Lung (tissue), 17 donors: ENCODE measurements at places on chromosomes 16 and 17. TPM values are rescaled to one million over a fixed set of nuclear protein-coding genes. Genes with fewer than 3 reads are reported as not detected.

- H3K27me3 ChIP-seq: no peaks in the 10 kb centered on the region
- H3K4me1 ChIP-seq: no peaks in the 10 kb centered on the region
- no peaks in the 10 kb centered on the region for H3K36me3 ChIP-seq
- no peak for DNase-seq
These were observed 29.8 kb upstream of the ACSF3 start for GRCh38 chr16:89063768-89064320.

DNA sequence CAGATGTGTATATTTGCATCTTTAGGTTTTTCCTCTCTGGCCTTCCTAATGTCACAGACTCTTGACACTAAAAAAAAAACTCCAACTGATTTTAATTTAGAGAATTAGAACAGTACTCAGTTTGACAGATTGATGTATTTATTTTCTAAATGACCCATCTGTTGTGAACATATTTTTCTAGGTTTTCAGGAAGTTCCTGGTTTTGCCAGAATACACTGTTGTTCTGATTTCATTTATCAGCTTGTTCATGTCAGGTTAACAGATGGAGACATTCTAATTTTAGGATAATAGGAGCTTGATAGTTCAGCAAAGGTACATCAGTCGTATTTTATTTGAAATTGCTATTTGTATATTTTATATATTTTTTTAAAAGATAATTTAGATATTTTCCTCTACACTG lies 133.4 kb downstream of the TANC2 start:
- H3K4me1 ChIP-seq: no peaks in the 10 kb centered on the region
- no peaks in the 10 kb centered on the region for H3K27me3 ChIP-seq
- no peaks in the 10 kb centered on the region for H3K36me3 ChIP-seq
- no peak for DNase-seq

DNA sequence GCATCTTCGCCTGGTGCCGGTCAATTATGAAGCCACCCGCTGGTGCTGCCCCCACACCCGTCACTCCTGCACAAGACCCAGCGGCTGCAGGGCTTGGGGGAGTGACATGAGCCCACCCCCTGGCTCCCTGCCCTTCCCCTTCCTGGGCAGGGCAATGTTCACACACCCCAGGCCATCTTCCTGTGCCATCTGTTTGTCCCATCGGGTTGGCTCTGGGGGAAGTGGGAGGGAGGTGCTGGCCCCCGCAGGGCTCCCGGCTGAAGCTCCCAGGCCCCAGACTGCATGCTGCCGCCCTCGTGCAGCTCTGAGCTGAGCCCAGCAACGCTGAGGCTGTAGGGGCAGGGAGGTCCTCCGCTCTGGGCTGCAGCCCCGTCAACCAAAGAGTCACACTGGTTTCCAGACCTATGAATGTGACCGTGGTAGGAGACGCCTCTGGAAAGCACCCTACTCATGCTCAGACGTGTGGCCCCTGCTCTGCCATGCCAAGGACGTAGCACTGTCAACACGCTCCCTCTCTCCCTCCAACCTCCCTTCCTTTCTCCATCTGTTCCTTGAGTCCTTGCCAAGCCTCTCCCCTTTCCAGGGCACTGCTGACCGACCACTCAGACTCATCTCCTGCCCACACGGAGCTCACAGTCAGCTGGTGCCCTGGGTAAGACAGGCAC lies 140.4 kb downstream of the ENGASE start:
- H3K36me3 ChIP-seq: no peaks in the 10 kb centered on the region
- H3K4me1 ChIP-seq: no peaks in the 10 kb centered on the region
- no peak for DNase-seq
- peaks cover 3% of the 10 kb centered on the region for H3K27me3 ChIP-seq

DNA sequence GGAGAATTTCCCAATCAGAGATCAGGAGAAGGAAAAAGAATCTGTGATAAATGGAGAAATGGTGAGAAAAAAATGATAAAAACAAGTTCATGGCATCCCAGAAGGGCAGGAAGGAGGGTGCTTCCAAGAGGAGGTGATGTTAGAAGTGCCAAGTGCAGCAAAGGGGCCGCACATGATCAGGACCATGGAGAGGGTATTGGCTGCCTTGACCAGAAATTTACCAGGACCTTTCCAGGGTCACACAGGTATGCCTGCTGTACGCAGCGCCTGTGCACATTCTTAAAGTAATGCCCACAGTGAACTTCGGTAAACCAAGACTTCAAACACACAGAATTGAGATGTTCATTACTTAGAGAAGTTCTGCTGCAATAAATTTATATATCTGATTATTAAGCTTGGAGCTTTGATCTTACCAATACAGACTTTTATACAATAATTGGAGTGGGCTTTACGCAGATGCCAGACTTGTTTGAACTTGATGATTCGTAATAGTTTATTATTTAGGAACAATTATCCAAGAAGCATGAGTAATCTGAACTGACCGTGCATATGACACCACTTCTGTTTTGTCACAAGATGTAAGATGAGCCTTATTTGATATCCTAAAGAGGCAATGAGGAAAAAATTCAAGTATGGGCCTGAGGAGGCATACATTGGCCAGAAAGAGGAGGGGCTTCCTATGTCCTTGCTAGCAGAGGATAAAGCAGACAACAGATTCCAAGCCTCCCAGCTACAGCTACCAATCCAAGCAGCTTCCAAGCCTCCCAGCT lies 2.2 kb upstream of the KRT33A start:
- H3K4me3 ChIP-seq: no peak overlapping the region
- no peaks in the 10 kb centered on the region for H3K36me3 ChIP-seq
- no peak overlapping the region for H3K27ac ChIP-seq
- H3K27me3 ChIP-seq: peaks cover 2% of the 10 kb centered on the region
- DNase-seq: no peak

GRCh38 chr16:83651871-83652270 lies 155.9 kb upstream of the HSBP1 start:
- no peaks in the 10 kb centered on the region for H3K36me3 ChIP-seq
- H3K27me3 ChIP-seq: no peaks in the 10 kb centered on the region
- no peak overlapping the region for H3K4me3 ChIP-seq
- H3K4me1 ChIP-seq: no peaks in the 10 kb centered on the region

Gene RNF222
- not detected for polyA plus RNA-seq

Gene KRT14
- polyA plus RNA-seq: 0.37 TPM
